ENCODE measurements at places on chromosomes 16 and 17. TPM values are rescaled to one million over a fixed set of nuclear protein-coding genes. Genes with fewer than 3 reads are reported as not detected.

- no peak for DNase-seq
These were observed 230.1 kb upstream of the CCL2 start for GRCh38 chr17:34024806-34025551.

DNA sequence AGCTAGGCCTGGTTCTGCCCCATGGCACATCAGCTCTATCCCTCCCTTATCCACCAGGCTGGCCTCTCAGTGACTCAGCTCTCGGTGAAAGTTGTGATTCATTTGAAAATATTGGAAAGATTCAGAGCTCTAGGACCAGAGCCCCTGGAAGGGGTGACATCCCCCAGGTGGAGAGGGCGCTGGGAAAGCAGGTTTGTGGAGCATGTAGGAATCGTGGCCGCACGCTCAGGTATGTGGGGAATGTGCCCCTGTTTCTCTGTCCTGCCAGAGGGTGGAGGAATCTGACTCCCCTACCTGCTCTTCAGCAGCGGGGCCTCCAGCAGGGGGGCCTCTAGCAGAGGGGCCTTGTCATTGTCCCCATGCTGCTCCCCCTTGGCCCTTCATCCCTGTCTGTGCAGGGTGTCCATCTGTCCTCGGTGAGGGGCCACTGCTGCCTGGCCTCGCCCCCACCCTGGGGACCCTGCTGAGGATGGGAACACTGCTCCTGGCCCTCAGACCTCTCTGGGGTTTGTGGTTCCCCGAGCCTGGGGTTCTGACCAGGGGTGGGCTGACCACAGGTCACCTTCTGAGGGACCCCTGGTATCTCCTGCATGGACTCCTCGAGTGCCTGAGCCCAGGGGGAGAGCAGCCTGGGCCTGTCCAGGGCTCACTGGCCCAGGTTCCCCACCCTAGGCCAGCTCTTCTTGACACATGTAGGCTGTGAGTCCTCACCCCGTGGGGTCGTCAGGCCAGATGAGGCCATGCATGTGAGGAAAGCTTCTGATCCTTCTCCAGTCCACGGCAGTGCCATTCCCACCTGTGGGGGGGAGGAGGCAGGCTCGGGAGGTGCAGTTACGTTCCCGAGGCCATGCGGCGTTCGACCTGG is 47.5 kb downstream of the NT5M start:
- no peak for DNase-seq

DNA sequence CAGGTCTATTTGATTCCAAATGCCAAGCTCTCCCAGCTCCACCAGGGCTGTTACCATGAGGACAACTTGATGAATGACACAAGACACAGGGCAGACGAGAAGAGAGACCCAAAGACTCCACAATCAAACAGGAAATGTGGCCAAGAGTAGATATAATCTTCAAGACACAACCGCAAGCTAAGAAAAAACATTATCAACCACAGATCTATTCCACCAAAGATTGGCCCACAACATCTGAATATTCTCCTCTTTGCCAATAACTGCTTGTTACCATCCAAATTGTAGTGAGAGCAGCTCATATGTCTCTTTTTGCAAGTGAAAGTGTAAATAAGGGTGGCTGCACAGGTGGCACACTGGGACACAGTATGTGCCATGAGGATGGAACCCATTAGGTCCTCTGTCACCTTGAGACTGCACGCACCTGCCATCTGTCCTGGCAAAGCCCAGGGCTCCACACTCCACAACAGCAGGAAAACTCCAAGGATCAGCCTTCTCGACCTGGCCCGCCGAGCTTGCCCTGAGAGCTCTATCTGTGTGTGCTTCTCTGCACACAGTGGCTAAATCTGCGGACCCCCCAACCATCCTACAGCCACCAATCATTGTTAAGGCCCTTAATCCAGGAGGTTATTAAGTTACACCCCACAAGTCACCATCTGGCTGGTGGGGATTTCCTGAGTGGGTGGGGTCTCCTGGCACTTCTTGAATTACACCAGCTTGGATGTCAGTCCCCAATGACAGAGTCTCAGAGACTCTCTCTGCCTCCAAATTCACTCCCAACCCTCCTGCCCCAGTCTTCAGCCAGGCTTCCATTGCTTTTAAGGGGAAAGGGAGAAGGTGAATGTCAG is 50.5 kb downstream of the DYNLRB2 start:
- no peak for DNase-seq

DNA sequence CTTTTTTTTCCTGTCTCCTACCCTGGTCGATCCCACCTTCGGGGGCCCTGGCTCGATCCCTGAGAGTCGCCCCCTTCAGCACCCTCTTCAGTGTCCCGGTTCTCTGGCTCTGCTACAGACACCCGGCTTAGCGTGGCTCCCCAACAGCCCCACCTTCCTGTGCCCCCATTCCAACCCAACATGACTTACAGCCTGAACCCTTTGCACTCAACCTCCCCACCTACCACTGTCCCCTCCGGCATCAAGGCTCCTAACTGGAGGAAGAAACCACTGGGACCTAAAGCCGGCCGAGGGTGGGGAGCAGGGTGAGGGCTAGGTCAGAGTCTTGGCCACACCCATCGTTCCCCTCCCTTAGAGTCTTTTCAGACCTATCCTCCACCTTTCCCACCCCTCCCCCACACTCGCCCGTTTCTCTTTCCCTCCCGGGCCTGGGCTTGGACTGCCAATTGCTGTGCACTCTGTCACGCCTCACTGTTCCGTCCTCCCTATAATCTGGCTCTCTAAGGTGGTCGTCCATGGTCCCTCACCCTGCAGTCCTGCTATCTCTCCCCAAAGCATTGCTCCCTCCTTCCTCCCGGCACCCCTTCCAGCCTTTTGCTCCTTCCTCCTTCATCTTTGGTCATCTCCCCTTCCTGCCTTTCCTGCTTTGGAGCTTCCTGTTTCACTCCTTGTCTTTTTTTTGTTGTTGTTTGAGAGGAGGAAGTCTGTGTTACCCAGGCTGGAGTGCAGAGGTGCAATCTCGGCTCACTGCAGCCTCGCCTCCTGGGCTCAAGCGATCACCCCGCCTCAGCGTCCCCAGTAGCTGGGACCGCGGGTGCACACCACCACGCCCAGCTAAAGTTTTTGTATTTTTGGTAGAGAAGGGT is 890 bp upstream of the CLDN7 start:
- no peak for DNase-seq

DNA sequence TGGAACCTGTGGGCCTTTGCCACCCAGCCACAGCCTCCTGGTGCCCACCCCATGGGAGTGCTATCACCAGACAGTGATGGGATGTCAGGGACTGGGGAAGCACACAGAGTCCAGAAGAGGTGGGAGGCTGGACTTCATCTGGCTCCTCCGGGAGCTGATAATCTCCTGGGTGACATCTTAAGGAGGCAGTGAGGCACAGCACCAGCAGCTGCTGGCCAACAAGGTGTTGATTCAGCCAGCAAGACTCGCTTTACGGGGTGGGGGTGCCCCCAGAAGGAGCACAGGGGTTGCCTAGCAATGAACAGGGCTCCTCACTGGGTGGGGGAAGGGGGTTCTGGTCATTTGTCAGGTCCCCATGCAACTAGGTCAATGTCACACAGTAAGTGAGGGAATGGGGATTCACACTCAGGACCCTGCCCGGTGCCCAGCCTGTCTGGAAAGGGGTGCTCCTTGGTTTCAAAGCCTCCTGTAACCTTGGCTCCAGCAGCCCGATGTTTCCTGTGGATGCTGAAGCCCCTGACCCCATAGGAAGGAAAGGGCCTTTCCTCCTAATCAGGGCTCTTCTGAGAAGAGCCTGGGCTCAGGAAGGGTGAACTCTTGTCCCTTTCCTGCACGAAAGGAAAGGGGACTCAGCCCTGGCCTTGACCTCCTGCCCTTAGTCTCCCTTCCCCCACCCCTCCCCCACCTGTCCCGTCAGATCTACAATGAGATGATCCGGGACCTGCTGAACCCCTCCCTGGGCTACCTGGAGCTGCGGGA is 17.7 kb downstream of the KIF19 start:
- DNase-seq: no peak

GRCh38 chr17:44864831-44865230 is 17.1 kb downstream of the HIGD1B start:
- no peak for DNase-seq

DNA sequence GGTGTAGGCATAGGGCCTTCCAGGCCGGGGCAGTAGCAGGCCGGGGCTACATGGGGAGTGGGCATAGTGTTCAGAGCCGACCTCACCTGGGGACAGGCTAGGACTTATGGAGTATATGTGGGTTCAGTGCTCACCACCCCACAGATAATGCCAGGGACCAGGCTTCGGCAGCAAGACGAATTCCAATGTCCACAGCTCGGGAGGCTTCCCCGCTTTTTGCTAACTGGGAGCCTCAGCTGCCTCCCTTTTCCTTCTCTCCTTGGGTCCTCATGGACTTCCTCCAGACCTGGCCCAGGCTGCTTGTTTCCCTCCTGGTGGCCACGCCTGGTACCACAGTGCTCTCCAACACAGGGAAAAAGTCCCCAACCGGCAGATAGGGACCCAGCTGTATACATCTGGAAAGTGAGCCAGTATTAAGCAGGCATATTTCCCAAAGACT is 20.1 kb upstream of the SLC46A1 start:
- peak; percentile 44 for DNase-seq

Gene IRX5
- 0.83 TPM for total RNA-seq

Gene NOXO1
- not detected for total RNA-seq

Gene MRPL28
- 103 TPM for total RNA-seq

Gene CCDC200
- total RNA-seq: not detected

Gene MT4
- total RNA-seq: not detected
